ENCODE measurements at places on chromosomes 7 and 10. TPM values are rescaled to one million over a fixed set of nuclear protein-coding genes. Genes with fewer than 3 reads are reported as not detected.

- no peak overlapping the region for H3K27ac ChIP-seq
- no peak overlapping the region for H3K4me3 ChIP-seq
- no peak for DNase-seq
- H3K27me3 ChIP-seq = no peaks in the 10 kb centered on the region
Observed at GRCh38 chr7:144786079-144786478, 49.8 kb downstream of the TPK1 start.

GRCh38 chr7:85320699-85321476 is 134.0 kb upstream of the SEMA3D start:
- no peaks in the 10 kb centered on the region for H3K36me3 ChIP-seq
- DNase-seq = no peak

GRCh38 chr10:67812007-67812406 is 26.0 kb downstream of the DNAJC12 start:
- H3K4me1 ChIP-seq = no peaks in the 10 kb centered on the region
- H3K4me3 ChIP-seq = no peak overlapping the region
- no peak overlapping the region for H3K27ac ChIP-seq
- no peaks in the 10 kb centered on the region for H3K36me3 ChIP-seq
- no peaks in the 10 kb centered on the region for H3K27me3 ChIP-seq

- no peaks in the 10 kb centered on the region for H3K27me3 ChIP-seq
- H3K4me1 ChIP-seq = no peaks in the 10 kb centered on the region
- H3K4me3 ChIP-seq = no peak overlapping the region
- H3K36me3 ChIP-seq = no peaks in the 10 kb centered on the region
Observed at GRCh38 chr7:127359011-127359410, 33.5 kb downstream of the ZNF800 start.

GRCh38 chr7:150755473-150756099 is 18.4 kb downstream of the GIMAP5 start:
- no peak overlapping the region for H3K4me3 ChIP-seq
- no peak for DNase-seq
- H3K4me1 ChIP-seq = no peaks in the 10 kb centered on the region
- H3K36me3 ChIP-seq = no peaks in the 10 kb centered on the region
- H3K27ac ChIP-seq = no peak overlapping the region

GRCh38 chr7:20329389-20330238 is 1.1 kb upstream of the ITGB8 start:
- H3K27ac ChIP-seq = peak overlapping the region; percentile 98
- H3K27me3 ChIP-seq = no peaks in the 10 kb centered on the region
- peaks cover 24% of the 10 kb centered on the region for H3K4me1 ChIP-seq
- no peak for DNase-seq

DNA sequence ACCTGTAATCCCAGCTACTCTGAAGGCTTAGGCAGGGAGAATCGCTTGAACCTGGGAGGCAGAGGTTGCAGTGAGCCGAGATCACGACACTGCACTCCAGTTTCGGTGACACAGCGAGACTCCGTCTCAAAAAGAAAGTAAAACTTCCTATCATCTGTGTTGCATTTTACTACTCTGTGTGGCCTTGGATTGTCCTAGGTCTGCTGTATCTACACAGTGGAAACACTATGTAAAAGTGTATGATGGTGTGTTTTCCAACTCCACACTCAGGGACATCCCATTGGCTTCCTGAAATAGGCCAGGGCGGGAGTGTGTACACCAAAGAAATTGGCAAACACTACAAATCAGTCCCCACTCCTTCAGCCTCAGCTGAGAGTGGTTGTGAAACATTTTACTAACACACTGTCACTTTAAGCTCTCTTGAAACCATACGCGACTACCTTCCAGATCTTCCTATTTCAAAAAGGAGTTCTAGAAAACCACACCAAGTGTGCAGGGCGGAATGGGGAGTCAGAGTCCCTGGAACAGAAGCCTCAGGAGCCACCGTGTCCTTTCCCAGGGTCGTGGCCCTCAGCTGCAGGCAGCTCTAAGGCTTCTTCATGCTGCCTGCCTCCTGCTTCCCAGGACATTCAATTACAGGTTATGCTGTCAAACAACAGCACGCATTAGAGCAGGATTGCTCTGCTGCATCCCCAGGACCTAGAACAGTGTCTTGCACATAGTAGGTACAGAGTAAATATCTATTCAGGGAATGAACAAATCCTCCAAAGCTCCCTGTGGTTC is 275.4 kb downstream of the PARD3 start:
- peaks cover 4% of the 10 kb centered on the region for H3K36me3 ChIP-seq
- no peaks in the 10 kb centered on the region for H3K4me1 ChIP-seq
- H3K4me3 ChIP-seq = no peak overlapping the region
- DNase-seq = no peak
- no peaks in the 10 kb centered on the region for H3K27me3 ChIP-seq

DNA sequence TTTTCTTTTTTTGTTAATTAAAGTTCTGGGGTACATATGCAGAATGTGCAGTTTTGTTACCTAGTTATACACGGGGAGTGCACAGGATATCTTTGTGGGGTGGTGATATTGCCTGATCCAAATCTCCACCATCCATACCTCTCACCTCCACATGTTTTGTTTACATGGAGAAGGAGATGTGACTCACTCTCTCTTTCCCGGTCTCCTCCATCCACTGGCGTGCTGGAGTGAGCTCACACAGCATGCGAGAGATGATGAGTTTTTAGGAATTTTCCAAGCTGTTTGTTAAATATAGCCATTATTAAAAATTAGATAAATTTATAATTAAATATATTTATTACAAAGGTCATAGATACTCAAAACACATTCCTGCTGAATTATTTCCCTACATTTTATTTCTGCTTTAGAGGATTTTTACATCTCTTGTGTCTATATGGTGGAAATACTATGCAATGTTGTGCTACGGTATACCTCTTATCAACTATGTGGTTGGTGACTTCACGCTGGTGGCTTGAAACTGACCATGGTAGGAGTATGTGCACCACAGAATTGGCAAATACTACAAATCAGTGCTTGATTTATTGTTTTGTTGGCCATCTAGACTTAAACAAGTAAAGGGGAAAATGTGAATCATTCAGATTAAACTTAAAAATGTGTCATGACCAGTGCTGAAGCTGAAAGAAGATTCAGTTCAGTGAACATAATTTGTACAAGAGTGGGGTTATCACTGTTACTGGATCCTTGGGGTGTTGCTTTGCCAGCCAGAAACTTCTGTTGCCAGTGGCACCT is 107.9 kb upstream of the FAM180A start:
- no peak for DNase-seq
- no peak overlapping the region for H3K4me3 ChIP-seq
- H3K27me3 ChIP-seq = no peaks in the 10 kb centered on the region

DNA sequence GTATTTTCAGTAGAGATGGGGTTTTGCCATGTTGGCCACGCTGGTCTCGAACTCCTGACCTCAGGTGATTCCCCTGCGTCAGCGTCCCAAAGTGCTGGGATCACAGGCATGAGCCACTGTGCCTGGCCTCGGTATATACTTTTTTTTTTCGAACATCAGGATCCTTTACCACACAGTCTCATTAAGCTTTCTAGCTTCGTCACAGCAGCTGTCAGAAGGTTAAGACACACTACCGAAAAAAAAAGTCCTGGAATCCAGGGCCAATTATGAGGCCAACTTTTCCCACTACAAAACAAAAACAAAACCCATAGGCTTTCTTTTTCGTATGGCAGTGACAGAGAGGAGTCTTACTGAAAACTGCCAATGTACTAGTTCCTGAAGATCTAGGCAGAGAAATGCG is 30.7 kb downstream of the ZC3HC1 start:
- H3K27ac ChIP-seq = no peak overlapping the region
- DNase-seq = no peak
- H3K27me3 ChIP-seq = no peaks in the 10 kb centered on the region
- no peak overlapping the region for H3K4me3 ChIP-seq
- H3K36me3 ChIP-seq = peaks cover 21% of the 10 kb centered on the region
- peaks cover under 1% of the 10 kb centered on the region for H3K4me1 ChIP-seq

DNA sequence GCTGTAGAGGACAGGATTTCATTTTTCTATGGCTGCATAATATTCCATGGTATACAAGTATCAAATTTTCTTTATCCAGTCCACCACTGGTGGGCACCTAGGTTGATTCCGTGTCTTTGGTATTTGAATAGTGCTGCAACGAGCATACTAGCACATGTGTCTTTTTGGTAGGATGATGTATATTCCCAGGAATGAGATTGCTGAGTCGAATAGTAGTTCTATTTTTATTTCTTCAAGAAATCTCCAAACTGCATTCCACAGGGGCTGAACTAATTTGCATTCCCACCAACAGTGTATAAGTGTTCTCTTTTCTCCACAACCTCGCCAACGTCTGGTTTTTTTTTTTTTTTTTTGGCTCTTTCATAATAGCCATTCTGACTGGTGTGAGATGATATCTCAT is 550.0 kb downstream of the REEP3 start:
- no peak for DNase-seq
- no peaks in the 10 kb centered on the region for H3K4me1 ChIP-seq
- H3K27ac ChIP-seq = no peak overlapping the region
- no peaks in the 10 kb centered on the region for H3K36me3 ChIP-seq

DNA sequence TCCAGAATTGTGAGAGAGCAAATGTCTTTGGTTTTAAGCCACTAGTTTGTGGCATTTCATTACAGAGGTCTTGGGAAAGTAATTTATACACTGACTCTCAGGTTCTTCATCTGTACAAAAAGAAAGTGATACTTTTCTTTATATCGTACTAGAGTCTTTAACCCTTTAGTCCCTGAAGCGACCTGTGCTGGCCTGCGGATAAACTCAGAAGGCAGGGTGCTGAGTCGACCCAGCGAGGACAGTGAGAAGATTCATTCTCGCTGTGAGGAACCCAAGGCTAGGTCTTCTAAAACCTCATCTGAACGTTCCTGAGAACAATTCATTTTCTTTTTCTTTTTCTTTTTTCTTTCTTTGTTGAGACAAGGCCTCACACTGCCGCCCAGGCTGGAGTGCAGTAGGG is 514.2 kb upstream of the MGMT start:
- no peaks in the 10 kb centered on the region for H3K36me3 ChIP-seq
- H3K27ac ChIP-seq = no peak overlapping the region
- no peak for DNase-seq
- no peaks in the 10 kb centered on the region for H3K4me1 ChIP-seq
- H3K27me3 ChIP-seq = no peaks in the 10 kb centered on the region

- no peaks in the 10 kb centered on the region for H3K36me3 ChIP-seq
- H3K27ac ChIP-seq = no peak overlapping the region
- peaks cover 7% of the 10 kb centered on the region for H3K27me3 ChIP-seq
- H3K4me3 ChIP-seq = no peak overlapping the region
Observed at GRCh38 chr7:94289071-94289470, 105.6 kb upstream of the COL1A2 start.

- H3K36me3 ChIP-seq = no peaks in the 10 kb centered on the region
- peaks cover 6% of the 10 kb centered on the region for H3K4me1 ChIP-seq
- H3K27ac ChIP-seq = no peak overlapping the region
Observed at GRCh38 chr7:114825423-114825951, 96.4 kb upstream of the MDFIC start.

DNA sequence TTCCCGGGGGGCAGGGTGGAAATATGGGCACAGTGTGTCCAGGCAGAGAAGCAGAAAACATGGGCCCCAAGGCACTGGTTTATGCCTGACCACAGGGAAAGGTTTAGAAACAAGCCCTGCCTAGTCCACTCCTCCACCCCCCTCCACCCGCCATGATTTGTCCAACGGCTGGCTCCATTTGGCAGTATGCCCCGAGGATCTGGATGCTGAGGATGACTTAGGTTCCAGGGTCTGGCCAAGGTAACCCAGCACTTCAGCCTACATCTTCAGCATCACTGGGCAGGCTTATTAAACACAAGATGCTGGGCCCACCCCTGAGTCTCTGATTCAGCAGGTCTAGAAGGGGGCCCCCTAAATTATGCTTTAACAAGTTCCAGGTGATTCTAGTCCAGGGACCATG is 121.9 kb downstream of the RALA start:
- H3K4me1 ChIP-seq = peaks cover 24% of the 10 kb centered on the region
- H3K27me3 ChIP-seq = no peaks in the 10 kb centered on the region
- no peak for DNase-seq

DNA sequence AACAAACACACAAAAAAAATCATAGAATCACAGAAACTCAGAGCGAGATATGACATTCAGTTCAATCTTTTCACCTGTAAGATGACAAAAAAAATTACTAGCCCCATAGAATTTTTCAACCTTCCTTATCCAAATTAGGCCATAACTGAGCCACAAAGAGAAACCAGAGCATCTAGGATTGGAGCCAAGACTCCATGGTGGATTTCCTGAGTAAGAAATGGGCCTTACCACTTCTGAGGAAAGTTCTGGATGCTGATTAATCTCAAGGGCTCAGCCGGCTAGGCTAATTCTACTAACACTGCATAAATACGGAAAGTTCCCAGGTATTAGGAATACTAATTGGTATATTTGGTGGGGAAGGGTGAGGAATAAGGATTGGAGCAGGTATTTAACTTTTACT is 16.8 kb downstream of the LIPM start:
- H3K36me3 ChIP-seq = no peaks in the 10 kb centered on the region
- H3K27me3 ChIP-seq = no peaks in the 10 kb centered on the region
- DNase-seq = no peak
- peaks cover 12% of the 10 kb centered on the region for H3K4me1 ChIP-seq
- H3K27ac ChIP-seq = no peak overlapping the region

GRCh38 chr10:122310311-122311050 is 39.4 kb downstream of the BTBD16 start:
- H3K27me3 ChIP-seq = no peaks in the 10 kb centered on the region
- peaks cover 31% of the 10 kb centered on the region for H3K4me1 ChIP-seq
- no peak for DNase-seq
- H3K27ac ChIP-seq = no peak overlapping the region
- no peak overlapping the region for H3K4me3 ChIP-seq

- no peak overlapping the region for H3K27ac ChIP-seq
- no peaks in the 10 kb centered on the region for H3K36me3 ChIP-seq
- no peak for DNase-seq
Observed at GRCh38 chr7:24284699-24285506, 913 bp downstream of the NPY start.

DNA sequence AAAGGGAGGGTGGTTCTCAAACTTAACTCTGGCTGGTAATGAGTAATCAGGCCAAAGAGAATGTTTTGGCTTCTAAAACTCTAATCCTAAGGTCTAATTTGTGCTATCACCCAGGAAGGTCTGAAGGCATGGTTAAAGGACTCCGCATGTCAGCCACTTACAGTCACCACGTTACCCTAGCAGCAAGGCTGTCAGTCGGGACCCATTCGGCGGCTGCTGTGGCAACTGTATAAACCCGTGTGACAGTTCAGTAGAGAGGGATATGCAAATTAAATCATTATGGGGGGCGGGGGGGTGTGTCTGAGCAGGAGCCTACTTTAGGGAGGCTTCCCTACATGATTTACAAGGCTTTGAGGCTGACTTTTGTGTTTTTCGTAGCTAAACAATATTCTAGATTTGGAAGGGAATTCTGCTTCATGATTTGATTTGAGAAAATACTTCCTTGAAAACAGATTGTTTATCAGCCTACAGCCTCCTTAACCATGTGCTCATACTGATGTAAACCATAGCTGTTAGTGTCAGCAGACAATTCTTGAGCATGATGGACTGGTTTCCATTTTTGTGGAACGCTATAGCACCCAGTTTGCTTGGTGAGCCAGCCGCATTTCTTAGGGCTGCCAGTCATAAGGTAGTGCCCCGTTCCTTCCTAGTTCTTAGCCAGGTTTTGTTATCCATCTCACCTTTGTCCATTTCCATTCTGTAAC is 284.4 kb downstream of the USP6NL start:
- H3K36me3 ChIP-seq = no peaks in the 10 kb centered on the region
- DNase-seq = no peak
- H3K4me1 ChIP-seq = peaks cover 12% of the 10 kb centered on the region
- no peak overlapping the region for H3K4me3 ChIP-seq
- H3K27me3 ChIP-seq = no peaks in the 10 kb centered on the region

The HOXA3 gene
- polyA plus RNA-seq = 0.84 TPM

The MPP7 gene
- 6.5 TPM for polyA plus RNA-seq

The DYNC1I1 gene
- polyA plus RNA-seq = 0.10 TPM

The TBX20 gene
- polyA plus RNA-seq = not detected

The NPY4R gene
- polyA plus RNA-seq = 1.4 TPM

The HTR5A gene
- not detected for polyA plus RNA-seq

The MNX1 gene
- not detected for polyA plus RNA-seq
